Memory B cell (primary cell): ENCODE measurements at places on chromosomes 16 and 17.
A peak's percentile ranks its signal among the peaks of the same experiment; 100 is the strongest.

GRCh38 chr16:89092013-89092412 is 1.6 kb upstream of the ACSF3 start:
- DNase-seq: no peak

- no peak for DNase-seq
Measured at GRCh38 chr16:72220875-72221629, 49.1 kb upstream of the PMFBP1 start.

- no peak for DNase-seq
Measured at GRCh38 chr16:63365649-63366304, 1329.5 kb upstream of the CDH8 start.

- no peak for DNase-seq
Measured at GRCh38 chr16:71344315-71344905, 14.1 kb upstream of the CALB2 start.

DNA sequence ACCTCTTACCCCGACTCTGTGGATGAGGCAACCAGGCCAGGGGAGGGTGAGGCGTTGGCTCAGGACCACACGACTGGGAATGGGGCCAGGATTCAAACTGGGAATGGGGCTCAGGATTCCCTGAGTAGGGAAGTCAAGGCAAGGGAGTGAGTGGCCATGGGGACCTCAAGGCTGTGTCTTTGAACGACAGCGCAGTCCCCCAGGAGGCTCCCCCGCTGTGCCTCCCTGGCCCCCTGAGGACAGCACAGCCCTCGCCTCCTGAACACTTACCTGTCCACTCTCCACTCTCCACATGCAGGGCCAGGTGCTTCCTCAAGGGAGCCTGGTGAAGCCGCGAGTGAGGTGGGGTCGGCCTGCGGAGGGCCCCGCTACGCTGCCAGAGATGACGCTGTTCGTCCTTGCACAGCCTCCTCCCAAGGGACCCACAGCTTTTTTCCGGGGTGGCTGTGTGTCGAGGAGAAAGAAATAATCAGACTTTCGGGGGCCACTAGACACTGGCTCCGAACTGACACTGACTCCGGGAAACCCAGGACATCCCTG is 6.9 kb downstream of the ZNF469 start:
- DNase-seq: no peak

DNA sequence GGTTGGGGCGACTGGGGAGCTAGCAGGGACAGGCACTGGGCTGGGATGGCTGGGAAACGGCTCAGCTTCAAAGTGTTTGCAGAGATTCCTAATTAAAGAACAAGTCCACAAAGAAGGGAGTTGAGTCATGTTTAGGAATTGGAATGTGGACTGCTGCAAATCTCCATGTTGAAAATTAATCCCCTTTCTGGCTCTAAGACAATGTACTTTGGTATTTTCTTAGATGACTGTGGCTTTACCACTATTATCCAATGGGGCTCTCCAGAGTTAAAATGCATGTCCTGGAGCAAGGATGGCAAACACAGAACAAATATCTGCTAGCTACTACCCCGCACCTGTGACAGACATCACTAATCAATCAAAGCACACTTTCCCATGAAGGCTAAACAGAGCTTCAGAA is 22.2 kb upstream of the WSCD1 start:
- DNase-seq: no peak

GRCh38 chr17:40524243-40524965 is 23.0 kb upstream of the TNS4 start:
- no peak for DNase-seq

GRCh38 chr17:1087381-1088241 is 90.7 kb downstream of the TIMM22 start:
- no peak for DNase-seq

DNA sequence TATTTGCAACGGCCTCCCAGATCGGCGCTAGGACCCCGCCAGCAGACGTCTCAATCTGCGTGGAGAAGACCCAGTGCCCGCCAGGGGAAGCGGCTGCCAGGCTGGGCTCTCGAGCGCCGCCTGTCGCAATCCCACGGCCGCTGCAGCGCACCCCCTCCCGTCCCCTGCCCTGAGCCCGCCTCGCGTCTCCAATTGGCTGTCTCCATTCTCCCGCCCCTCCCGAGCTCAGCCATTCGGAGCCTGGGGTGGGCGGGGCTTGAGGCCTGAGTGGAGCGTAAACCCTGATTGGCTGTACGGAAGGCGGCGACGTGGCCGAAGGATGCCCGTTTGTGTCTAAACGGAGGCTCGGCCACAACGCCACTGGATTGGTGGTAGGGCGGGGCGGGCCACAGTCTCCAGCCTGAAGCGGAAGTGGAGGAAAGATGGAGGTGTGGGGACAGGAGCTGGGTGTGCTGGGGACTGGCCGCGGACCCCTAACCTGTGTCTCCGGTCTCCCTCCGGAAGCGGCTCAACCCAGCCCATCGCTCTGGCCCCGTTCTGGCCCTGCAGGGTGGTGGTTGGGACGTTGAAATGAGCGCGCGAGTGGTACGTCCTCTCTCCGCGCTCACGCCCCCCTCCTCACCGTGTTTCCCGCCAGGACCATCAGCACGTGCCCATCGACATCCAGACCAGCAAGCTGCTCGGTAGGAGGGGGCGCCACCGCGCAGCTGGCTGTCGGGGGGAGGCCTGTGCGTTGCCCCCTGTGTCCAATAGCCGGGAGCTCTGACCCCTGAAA is at the start of gene CDK5RAP3:
CDK5RAP3 (plus strand) TSS at position 389 of the 775 bp plus-strand sequence; CDS start at position 423, 34 bp downstream.
- peak; percentile 96 for DNase-seq

DNA sequence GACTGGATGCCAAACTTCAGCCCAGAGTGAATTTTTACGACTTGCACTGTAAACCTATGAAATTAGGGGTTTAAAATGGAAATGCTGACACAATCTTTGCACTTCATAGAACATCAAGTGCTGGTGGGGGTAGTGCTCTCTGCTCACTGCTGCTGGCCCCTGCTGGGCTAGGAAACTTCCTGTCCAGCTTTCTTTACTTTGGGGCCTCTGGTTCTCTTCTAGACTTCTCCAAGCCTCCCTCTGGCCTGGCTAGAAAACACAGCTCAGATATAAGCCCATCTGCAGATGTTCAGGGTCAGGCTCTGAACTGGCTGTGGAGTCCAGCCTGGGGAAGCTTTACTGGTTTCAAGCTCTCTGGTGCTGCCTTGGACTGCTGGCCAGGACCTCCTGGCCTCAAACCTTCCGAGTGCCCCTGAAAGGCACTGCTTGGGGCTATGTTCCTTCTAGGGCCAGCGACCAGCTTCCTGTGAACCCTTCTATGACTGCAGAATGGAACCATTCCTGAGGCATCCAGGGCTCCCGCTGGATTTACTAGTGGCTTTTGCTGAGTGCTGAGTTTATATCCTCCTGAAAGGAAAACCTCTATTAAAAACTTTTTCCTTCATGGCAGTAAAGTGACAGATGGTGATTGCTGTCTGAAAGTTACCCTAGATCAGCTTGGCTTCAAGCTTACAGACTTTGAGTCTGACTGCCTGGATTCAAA is 59.4 kb downstream of the TBX4 start:
- DNase-seq: no peak

DNA sequence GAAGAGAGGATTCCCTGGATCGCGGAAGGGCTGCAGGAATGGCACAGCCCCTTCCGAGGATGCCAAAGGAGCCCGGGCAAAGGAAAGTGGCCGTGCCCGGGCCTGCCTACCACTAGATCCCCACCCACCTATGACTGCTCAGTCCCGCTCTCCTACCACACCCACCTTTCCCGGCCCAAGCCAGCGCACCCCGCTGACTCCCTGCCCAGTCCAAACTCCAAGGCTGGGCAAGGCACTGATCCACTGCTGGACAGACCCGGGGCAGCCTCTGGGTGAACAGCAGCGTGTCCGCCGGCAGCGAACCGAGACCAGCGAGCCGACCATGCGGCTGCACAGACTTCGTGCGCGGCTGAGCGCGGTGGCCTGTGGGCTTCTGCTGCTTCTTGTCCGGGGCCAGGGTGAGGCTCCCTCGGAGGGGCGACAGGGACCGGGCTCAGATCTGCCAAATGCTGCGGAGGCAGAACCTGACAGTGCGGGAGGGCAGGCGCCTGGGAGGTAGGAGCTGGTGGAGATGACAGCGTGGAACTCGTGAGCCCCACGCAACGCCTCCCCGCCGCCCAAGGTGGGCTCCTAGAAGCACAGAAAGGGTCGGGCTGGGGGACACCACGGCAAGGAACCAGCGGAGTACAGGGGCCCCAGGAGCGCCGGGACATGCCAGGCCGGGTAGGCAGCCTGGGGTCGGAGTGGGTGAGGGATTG is at the start of gene CES2:
CES2 (plus strand) TSS at position 203 of the 698 bp plus-strand sequence; CDS start at position 323, 120 bp downstream.
- DNase-seq: no peak
